Activated CD4-positive, alpha-beta T cell treated with anti-CD3 and anti-CD28 coated beads for 24 hours (primary cell): ENCODE measurements at places on chromosomes 1 and 21.

DNA sequence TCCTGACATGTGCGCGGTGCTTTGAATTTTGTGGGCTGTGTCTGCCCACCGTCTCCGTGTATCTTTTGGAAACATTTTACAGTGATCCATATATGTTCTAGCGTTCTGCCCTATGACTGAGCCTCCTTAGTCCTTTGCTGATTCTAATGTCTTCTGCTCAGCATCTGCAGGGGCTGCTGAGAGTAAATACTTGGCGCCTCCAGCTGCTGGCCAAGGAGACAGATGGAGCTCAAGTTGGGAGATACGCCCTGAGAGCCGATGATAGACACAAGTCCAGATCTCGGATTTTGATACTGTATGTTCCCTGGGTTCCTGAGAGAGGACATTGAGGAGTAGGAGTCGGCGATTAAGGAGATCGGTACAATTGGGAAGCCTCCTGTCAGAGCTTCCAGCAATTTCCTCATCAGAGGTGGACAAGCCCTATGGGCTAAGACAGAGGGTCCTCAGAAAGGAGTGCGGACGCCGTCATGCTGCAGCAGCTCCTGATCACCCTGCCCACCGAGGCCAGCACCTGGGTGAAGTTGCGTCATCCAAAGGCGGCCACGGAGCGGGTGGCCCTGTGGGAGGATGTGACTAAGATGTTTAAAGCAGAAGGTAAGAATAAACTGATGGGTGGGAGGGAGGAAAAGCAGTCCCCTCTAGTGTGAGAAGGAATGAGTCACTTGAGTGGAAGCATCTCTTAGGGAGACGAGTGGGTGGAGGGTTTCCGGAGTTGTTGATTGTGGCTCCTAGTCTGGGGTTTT lies 390 bp downstream of the ZFP69B start:
- DNase-seq: peak; percentile 73

GRCh38 chr1:193348769-193349535 lies 162.5 kb upstream of the B3GALT2 start:
- no peak for DNase-seq

DNA sequence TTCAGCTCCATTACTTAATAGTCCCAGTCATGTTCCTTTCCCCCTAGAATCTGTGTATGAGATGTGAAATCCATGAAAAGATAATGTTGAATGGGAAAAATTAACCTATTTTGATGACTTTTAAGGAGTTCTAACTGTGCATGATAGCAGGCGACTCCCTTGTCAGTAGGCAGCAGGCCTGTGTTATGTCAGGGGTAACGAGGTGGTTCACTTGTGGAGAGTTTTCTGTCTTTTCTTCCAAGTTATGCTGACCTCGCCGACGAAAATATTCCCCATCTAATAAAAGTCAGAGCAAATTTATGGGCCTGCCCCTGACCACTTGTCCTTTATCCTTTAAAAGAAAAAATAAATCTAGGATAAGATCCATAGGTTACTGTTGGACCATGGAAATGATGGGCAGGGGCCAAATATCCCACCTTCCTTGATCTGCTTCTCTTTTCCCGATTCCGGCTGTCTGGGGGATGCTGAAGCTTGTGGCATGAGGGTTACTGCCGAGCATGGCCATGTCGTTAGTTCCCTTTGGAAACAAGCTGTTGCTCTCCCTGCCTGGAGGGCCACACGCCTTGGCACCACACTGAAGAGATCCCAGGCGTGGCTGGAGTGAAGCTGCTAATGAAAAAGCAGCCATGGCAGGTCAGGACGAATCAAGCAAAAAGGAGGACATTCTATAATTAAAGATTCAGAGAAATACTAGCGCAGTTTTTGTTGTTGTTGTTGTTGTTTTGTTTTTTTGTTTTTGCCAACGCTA lies 93.8 kb downstream of the ROR1 start:
- no peak for DNase-seq

DNA sequence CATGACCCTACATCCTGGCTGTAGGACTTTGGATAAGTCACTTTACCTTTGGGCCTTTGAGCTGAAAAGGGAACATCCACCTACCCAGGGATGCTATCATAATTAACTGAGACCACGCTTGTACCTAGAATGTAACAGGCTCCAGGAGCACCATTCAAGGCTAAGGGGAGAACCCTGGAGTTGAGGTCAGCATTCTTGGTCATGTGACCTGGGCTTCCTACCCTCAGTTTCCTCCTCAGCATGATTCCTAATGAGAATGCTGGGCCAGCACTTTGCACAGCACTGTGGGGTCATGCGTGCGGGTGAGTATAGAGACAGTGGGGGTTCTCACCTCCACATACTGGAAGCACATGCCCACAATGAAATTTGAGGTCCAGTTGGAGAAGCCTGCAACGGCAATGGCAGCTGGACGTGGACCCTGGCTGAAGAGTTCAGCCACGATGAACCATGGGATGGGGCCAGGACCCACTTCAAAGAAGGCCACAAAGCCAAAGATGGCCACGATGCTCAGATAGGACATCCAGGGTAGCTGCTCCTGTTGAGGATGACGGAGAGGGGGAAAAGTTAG lies 31.3 kb downstream of the SLC2A1 start:
- no peak for DNase-seq

DNA sequence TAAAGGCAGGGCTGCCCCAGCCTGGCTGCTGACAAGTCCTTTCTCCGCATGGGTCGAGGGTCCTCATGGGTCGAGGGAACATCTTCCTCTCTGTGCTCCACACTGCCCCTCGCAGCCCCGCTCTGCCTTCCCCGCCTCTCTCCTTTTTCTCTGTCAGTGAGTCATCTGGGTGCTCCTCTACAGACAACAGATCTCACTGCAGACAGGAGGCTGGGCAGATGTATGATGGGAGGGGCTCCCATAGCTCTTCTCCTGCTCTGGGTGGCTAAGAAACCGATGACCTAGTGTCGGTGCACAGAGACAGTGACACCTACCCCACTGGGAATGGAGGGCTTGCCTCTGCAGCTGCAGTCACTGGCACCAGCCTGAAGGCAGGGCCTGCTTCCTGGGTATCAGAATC lies 5.5 kb downstream of the KCNA10 start:
- DNase-seq: no peak

- no peak for DNase-seq
Measured at GRCh38 chr1:45385302-45385701, 45.1 kb upstream of the MUTYH start.

DNA sequence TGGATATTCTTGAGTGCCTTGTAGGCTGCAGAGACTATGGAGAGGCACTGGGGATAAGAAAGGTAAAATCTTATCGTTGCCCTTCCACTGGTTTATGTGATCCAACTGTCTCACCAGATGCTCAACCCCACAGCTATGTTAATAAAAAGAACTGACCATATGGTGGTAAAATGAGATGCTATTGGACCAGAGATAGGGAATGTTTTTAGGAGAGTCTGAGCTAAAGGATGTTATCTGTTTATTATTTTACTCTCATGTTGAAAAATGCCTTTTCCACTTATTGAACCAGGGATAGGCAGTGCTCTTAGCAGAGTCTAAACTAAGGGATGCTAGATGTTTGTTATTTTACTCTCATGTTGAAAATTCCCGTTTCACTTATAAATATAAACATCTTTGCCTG lies 172.8 kb upstream of the GREM2 start:
- DNase-seq: no peak

- DNase-seq: peak; percentile 18
Measured at GRCh38 chr1:154849645-154850131, 20.4 kb downstream of the KCNN3 start.

- DNase-seq: no peak
Measured at GRCh38 chr1:41734201-41734970, 184.3 kb downstream of the HIVEP3 start.

- DNase-seq: no peak
Measured at GRCh38 chr1:59272507-59272906, 24.4 kb upstream of the FGGY start.

DNA sequence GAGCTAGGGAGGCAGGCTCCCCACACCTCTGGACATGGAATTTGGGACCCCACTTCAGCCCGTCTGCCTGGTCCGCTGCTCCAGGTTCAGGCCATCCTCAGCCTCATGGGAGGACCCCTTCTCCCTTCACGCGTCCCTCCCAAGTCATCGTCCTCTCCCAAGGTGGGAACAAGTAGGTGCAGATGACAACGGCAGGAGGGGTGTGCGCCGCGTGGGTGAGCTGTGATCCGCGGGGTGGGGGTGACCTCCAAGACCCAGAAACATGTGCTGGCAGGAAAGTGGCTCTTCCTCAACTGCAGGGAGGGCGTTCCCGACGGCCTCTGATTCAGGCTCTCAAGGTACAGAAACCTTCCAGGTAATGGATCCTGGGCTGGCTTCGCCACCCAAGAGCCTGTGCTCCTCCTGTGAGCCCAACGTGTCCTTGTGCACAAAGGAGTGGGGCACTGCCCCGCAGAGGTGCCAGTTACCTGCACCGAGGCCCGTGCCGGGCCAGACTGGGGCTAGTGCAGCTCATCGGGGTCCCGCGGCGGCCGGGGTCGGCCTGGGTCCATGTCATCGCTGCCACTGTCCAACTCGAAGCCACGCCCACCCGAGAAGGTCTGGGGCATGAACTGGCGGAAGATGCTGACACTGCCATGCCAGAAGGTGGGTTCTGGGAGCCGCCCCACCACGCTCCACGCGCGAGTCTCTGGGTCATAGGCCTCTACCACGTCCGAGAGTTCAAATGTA lies 9.6 kb downstream of the KLHL21 start:
- no peak for DNase-seq

- no peak for DNase-seq
Measured at GRCh38 chr1:228352677-228353481, 53.8 kb downstream of the TRIM11 start.

GRCh38 chr1:157472056-157472701 lies 80.1 kb downstream of the FCRL5 start:
- no peak for DNase-seq

DNA sequence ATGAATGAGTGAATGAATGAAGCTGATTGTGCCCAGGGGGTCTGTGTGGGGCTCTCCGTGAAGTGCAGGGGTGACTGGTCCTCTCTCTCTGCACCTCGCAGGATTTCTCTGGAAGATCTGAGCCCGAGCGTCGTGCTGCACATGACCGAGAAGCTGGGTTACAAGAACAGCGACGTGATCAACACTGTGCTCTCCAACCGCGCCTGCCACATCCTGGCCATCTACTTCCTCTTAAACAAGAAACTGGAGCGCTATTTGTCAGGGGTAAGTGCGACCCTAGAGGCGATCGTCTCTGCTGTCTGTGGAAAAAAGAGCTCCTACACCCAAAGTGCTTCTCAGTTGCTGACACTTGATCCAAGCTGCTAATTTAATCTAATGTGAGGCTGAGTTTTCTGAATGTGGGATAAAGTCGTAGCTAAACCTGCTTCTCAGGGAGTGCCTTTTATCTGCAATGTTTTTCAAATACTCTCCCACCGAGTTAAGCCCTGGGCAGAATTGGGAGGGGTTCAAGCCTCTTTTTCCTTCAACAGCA lies 101.7 kb downstream of the HUNK start:
- DNase-seq: no peak

DNA sequence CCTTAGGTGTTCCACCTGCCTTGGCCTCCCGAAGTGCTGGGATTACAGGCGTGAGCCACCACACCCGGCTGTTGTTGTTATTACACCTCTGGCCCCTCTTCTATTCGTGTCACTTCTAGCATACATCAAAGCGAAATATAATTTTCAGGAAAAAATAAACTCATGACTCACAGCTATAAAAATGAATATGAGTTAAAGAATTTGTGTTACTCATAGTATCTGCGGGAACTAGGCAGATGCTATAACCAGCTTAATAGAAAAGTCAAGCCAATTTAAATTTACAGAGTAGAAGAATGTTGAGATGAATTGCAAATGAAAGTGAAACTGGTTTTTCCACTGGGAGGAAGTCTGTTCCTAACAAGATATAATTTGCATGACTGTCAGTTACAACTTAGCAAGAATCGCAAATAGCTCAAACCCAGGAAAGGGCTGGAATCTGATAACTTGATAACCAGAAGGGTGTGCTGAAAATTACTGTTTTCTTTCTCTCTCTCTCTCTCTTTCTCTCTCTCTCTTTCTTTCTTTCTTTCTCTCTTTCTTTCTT lies 11.2 kb downstream of the OR2W3 start:
- DNase-seq: no peak

GRCh38 chr1:241520080-241520465 lies 518 bp upstream of the FH start:
- no peak for DNase-seq

DNA sequence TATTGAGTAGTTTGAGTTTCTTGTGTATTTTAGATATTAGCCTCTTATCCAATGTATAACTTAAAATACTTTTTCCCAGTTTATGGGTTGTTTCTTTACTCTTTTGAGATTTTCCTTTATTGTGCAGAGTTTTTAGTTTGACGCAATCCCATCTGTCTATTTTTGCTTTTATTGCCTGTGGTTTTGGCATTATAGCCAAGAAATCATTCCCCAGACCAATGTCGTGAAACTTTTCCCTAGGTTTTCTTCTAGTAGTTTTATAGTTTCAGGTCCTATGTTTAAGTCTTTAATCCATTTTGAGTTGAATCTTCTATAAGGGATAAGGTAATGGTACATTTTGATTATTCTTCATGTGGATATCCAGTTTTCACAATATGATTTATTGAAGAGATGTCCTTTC lies 87.6 kb downstream of the LEPR start:
- DNase-seq: no peak

- DNase-seq: no peak
Measured at GRCh38 chr1:167635156-167635648, 5.2 kb downstream of the RCSD1 start.

GRCh38 chr1:39592069-39592468 lies 15.5 kb upstream of the PABPC4 start:
- no peak for DNase-seq

- no peak for DNase-seq
Measured at GRCh38 chr1:81232420-81232819, 568.3 kb upstream of the ADGRL2 start.

DNA sequence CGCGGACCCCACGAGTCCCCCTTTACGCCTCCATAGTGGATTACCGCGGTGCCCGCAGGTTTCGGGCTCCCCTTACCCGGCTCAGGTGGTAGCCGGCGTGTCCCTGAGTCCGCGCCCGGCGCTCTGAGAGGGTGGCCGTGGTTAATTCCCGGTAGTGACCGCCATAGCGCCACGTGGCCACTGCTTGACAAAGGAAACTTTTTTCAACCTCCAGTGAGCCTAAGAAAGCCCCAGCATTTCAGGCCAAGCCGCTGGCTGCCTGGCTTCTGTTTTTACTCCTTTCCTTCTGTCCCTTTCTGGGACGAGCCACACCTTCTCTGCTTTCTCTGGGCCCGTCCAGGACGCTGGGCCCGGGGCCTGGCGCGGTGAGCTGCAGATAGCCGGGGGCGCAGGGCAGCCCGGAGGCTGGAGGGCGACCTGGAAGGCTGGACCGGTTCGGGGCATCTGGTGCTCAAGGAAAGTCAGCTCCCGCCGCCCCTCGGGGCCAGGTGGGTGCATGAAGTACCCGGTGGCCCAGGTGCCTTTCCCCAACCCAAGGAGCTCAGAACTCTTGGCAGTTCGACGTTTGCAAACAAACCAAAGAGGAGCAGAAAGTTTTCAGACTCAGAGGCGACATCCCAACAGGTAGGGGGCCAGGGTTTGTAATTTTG lies 540 bp upstream of the C1orf198 start:
- DNase-seq: no peak

- no peak for DNase-seq
Measured at GRCh38 chr1:119787776-119788175, 19.1 kb upstream of the HMGCS2 start.

GRCh38 chr1:6178751-6179563 lies 1.2 kb downstream of the CHD5 start:
- DNase-seq: no peak

- DNase-seq: no peak
Measured at GRCh38 chr1:109488201-109488600, 4.5 kb downstream of the ATXN7L2 start.
